ENCODE measurements at places on chromosomes 13 and 19.

GRCh38 chr13:70604448-70604847 lies 496.2 kb upstream of the KLHL1 start:
- no peak for DNase-seq

DNA sequence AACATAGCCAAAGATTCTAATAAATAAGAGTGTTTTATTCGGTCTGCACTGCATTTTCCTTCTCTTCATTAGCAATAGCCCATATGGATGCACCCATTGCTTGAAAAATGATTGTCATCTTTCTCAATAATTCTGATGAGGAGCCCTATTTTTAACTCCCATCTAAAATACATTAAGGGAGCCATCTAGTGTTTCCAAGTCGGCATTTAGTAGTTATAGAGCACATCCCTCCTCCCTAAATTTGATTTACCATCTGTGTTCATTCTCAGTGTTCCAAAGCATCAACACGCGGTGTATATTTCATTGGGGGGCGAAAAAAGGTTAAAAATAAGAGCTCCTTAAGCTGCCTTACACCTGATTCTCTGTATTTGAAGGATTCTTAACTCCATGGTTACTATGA lies 119.2 kb upstream of the IPO5 start:
- no peak for DNase-seq

DNA sequence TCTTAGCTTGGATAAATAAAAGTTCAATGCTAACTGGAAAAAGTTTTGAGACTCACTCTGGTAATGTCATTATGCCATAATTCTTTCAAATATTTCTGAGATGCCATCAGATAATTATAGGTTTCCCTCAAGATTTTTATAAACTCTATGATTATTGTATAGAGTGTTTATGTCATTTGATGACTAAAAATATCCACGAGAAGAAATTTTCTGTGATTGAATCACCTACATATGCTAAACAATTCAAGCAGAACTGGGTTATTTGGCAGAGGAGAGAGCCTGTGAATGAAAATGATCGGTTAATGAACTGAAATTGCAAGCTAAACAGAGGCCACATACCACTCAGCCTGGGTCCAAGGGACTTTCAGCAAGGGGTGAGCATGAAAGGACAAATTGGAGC lies 92.6 kb upstream of the TSC22D1 start:
- DNase-seq = no peak

GRCh38 chr13:34078334-34078999 lies 260.5 kb downstream of the RFC3 start:
- DNase-seq = no peak

DNA sequence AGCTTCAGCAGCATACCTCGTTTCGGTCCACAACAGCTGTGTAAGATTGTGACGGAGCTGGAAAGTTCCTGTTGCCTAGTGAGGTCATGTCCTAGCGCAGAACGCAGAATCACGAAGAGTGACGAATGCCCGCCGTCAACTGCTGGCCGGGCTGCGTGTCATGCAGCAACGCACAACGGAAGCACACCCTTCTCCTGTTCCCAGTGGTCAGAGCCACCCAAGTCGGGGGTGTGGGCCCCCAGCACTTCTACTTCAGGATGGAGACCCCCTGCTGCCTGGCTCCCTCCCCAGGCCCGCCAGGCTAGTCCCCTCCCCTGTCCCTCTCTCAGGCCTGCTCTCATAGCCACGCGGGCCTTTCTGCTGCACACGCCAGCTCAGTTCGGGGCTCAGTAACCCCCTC lies 25.9 kb downstream of the C2CD4C start:
- no peak for DNase-seq

- no peak for DNase-seq
Measured at GRCh38 chr19:6667114-6667627, 2.8 kb downstream of the TNFSF14 start.

GRCh38 chr19:50233308-50233910 lies 30.0 kb downstream of the MYH14 start:
- DNase-seq = no peak

- no peak for DNase-seq
Measured at GRCh38 chr19:1649706-1650649, 2.4 kb downstream of the TCF3 start.

GRCh38 chr13:40974460-40975407 lies 44.4 kb downstream of the ELF1 start:
- no peak for DNase-seq

DNA sequence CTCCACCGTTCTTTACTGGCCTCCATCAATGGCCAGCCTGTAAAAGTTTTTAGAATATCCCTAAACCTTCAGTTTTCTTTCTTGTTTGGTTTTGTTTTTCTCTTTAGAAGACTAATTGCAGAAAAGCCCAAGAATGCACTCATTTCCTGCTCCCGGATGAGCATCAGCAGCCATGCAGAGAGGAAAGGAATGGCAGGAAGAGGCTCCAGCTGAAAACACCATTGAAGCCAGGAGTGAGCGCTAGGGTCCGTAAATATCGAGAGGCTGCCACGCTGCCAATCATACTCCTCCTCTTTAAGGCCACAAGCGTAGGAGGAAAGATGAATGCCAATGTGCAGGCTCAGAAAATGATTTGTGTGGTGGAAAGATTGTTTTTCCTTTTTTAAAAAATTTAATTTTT lies 57.4 kb upstream of the UBE2L5 start:
- DNase-seq = no peak

DNA sequence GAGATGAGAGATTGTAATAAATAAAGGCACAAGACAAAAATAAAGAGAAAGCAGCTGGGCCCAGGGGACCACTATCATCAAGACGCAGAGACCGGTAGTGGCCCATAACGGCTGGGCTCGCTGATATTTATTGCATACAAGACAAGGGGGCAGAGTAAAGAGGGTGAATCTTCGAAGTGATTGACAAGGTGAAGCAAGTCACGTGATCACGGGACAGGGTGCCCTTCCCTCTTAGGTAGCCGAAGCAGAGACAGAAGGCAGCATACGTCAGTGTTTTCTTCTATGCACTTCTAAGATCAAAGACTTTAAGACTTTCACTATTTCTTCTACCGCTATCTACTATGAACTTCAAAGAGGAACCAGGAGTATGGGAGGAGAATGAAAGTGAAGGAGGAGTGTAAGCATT lies 4.6 kb upstream of the PRKCG start:
- DNase-seq = no peak

DNA sequence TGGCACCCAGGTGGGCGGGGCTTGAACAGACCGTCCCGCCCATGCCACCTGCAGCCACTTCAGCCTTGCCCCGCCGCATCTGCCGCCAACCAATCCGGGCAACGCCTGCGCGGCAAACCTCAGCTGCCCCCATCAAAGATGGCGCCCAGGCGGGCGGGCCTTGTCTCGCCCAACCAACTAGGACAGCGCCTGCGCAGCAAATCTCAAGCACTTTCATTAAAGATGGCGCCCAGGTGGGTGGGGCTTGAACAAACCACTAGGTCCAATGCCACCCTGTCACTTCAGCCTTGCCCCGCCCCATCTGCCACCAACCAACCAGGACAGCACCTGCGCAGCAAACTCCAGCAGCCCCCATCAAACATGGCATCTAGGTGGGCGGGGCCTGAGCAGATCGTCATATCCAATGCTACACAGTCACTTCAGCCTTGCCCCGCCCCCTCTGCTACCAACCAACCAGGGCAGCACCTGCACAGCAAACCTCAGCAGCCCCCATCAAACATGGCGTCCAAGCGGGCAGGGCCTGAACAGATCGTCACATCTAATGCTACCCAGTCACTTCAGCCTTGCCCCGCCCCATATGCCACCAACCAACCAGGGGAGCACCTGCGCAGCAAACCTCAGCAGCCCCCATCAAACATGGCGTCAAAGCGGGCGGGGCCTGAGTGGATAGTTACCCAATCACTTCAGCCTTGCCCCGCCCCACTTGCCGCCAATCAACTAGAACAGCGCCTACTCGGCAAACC lies 1.4 kb downstream of the PEG3 start:
- no peak for DNase-seq

- DNase-seq = no peak
Measured at GRCh38 chr19:50422397-50423278, 3.9 kb downstream of the SPIB start.

DNA sequence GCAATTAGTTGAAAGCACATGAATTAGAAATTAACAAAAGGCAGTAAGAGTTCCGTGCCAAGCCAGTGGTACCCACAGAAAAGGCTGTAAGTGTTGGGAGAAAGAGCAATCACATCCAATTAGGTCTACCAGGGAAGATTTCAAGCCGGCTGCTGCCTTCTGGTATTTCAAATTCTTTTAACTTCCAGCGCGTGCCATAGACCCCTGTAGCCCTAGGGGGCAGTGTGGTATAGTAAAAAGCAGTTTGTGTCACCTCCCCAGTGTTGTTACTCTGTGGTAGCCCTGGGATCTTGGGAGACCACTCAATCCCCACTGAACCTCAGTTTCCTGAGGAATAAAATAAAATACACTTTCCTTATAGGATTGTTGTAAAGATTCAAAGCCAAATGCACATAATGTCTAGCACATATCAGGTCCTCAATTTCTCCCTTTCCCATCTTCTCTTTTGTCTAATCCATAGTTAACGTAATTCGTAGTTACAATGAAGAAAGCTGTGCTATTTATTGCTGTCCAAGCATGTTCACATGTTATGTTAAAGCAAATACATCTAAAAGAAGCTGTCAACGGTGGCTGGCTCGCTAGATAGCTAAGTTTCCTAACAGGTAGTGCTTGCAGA lies 230.2 kb downstream of the TDRD3 start:
- DNase-seq = no peak
